ENCODE measurements at places on chromosomes 4 and X.

- DNase-seq: no peak
Observed at GRCh38 chrX:22788221-22788620, 211.5 kb upstream of the DDX53 start.

- DNase-seq: no peak
Observed at GRCh38 chr4:153834901-153835300, 46.0 kb upstream of the SFRP2 start.

DNA sequence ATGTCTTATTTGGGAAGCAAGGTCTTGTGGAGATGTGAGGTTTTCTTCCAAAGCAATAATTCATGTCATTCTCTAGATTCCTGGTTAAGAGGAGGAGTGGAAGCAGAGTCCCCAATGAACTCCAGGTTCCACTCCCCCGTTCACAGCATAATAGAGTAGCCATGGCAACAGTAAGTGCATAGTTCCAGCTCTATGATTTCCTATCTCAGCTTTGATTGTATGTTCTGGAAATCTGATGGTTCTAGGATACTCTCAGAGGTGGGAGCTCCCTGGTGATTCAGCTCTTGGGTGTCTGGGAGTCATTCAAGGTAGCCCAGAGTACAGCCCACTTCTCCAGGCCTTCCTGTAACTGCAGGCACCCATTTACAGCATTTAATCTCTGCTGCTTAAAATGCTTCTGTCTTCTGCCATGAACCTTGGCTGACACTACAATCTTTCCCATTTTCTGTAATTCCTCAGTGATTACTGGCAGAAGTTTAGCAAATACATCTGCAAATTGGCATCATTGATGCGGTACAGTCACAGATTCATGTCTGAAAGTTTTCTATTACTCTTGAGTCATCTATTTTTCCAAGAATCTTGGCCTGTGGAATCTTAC, 242.0 kb downstream of the MAPK10 start:
- DNase-seq: no peak

- DNase-seq: no peak
Observed at GRCh38 chrX:15505101-15505500, 4.5 kb downstream of the BMX start.

DNA sequence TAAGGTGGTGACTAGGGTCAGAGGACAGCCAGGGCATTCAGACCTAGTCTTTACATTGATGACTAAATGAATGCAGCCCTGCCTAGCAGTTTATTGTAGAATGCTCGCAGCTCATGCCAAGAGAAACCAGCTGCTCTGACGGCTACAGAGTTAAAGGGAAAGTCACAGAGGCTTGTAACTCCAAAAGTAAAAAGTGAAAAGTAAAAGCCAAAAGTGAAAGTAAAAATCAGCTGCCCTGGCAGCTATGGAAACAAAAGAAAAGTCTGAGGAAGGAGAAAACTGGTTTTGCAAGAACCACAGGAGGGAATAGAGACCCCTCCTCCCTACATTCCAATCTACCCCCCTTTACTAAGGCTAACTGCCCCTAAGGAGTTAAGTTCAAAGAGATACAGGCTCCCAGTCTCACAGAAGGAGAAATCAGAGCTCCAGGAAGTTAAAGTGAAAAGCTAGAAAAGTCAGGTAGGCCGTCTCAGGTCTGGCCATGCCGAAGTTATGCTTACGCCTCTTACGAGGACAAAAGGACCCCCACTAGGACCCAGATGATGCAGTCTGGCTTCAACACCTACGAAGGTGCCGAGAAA, 6.0 kb downstream of the GAGE10 start:
- no peak for DNase-seq

DNA sequence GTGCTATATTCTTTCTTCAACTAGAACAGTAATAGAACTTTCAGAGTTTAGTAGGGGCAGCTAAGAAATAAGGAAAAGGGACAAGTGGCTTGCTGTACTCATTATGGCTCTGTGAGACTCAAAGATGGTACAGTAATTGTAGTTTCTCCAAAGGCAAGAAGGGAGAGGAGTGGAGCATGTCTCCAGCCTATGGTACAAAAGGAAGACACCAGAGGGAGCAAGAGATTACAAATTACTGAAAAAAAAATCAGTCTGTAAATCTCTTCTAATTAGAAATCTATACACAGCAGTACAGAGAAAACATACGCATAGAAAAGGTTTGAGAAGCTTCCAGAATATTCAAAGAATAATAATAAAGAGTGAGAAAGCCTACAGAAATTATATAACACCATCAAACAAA, 61.4 kb downstream of the KLHL4 start:
- DNase-seq: no peak

GRCh38 chrX:8273451-8273895, 102.4 kb upstream of the VCX2 start:
- no peak for DNase-seq

- no peak for DNase-seq
Observed at GRCh38 chr4:74395633-74396032, 30.7 kb downstream of the EREG start.

- DNase-seq: no peak
Observed at GRCh38 chr4:11039634-11040131, 355.1 kb upstream of the CLNK start.

GRCh38 chr4:105976915-105977314, 81.6 kb downstream of the NPNT start:
- DNase-seq: no peak

- DNase-seq: no peak
Observed at GRCh38 chr4:106371161-106371560, 2.6 kb upstream of the GIMD1 start.

- DNase-seq: peak; percentile 4
Observed at GRCh38 chr4:153705743-153706468, 21.8 kb downstream of the TLR2 start.

- DNase-seq: no peak
Observed at GRCh38 chr4:38902695-38903094, 35.1 kb downstream of the FAM114A1 start.

DNA sequence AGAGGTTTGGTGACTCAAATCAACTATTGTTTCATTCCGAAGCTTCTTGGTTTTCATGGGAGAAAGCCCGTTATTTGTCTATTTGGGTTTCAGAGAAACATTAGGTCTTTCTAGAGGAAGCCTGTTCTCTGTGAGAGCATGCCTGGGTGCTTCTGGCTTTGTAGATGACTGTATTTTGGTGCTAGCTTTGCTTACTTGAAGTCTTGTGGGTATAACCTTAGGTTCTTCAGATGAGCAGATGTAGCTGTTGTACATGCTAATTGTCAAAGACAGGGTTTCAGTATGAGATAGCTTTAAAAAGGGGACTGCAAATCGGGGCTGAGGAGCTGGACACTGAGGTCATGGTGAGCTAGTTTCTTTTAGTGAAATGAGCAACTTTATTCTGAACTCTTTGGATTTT, 7.9 kb upstream of the STOX2 start:
- DNase-seq: no peak

DNA sequence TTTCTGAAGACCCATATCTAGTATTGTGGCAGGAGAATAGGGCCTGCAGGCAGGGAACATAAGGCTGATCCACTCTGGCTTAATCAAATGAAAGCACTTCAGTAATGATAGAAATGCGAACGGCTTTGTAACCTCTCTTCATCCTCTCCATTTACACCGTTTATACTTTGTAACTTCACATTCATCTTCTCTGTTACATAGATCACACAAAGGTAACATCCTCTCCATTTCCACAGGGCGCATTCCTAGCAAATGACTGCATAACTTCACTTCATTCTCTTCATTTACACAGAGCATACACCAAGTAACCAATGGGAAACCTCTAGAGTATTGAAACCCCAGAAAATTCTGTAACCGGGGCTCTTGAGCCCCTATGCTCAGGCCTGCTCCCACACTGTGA, 65.5 kb upstream of the SLC34A2 start:
- DNase-seq: no peak

DNA sequence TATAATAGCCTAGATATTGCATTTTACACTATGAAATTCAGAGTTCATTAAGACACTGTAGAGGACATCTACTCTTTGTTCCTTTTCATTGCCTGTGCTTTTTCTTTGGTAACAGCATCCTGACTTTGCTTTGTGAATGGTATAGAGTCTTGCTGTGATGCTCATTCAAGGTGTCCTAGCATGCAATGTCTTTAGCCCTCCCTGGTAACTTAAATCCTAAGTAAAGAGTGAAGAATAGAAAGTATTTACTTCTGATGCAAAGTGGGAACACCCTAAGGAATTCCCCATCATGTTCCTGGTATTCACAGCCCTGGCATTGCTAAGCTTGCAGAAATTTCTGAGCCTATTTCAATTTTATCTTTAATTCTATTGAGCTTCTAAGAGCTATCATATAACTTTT, 400.1 kb downstream of the FAT4 start:
- DNase-seq: no peak

Measured in CMK (cell line).